NCI-H1436 (cell line): ENCODE measurements at places on chromosomes 7 and 10.

- DNase-seq: no peak
Measured at GRCh38 chr7:1248143-1248915, 15.7 kb downstream of the UNCX start.

- no peak for DNase-seq
Measured at GRCh38 chr7:101516851-101517250, 112.2 kb downstream of the MYL10 start.

GRCh38 chr7:154598396-154598795 lies 404.5 kb downstream of the PAXIP1 start:
- DNase-seq: no peak

DNA sequence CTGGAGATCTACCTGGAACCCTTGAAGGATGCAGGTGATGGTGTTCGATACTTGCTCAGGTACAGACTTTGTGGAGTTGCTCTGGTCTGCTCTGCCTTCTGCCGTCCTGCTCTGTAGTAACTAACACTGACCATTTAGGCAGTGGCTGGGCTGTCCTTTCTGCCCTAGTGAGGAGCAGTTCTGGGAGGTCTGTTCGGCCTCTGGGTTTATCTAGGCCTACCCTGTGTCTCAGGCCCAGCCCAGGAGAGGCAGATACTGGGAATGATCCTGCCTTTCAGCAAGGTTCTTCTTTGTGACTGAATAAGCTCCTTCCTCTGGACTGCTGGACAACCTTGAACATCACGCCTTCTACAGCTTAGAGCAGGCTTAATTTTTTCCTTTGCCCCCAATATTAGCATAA lies 1.7 kb downstream of the ZFYVE27 start:
- no peak for DNase-seq

DNA sequence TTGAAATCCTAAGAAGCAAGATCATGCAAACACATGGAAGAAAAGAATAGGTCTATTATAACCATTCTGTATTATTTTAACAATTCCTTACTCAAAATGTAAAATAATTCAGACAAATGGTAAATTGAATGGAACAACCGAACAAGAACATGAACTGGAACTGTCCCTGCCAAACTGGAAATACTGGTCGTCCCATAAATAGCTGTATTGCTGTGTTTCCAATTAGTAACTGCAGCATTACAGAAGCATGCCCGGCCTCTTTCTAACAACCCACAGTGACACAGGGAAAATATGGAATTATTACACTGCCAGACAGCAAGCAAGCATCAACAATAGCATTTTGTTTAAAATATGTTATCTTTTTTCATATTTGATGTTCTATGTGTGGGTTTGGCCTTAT lies 1138.5 kb upstream of the PHF14 start:
- no peak for DNase-seq

DNA sequence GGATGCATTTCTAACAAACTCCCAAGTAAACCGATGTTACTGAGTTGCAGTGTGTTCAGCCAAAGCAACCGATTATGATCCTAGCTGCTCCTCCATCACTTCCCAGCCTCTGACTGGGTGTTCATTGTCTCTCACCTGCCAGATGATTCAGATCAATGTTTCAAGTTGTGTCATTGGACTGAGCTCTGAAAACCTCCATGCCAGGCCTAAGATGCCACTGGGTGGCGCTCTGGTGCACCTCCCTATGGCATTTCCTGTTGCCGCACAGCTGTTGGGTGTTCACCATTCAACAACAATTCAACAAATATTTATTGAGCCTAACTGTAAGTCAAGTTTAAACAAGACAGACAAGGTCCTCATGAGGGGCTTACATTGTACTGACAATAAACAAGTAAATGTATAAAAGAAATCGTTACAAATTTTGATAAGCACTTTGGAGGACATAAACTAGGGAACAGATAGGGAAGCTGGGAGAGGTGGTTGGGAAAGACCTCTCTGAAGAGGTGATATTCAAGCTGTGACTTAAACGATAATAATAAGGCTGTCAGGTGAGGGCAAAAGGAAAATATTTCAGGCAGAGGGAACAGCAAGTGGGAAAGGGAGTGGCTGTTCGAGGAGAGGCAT lies 22.8 kb downstream of the RGR start:
- peak; percentile 46 for DNase-seq

DNA sequence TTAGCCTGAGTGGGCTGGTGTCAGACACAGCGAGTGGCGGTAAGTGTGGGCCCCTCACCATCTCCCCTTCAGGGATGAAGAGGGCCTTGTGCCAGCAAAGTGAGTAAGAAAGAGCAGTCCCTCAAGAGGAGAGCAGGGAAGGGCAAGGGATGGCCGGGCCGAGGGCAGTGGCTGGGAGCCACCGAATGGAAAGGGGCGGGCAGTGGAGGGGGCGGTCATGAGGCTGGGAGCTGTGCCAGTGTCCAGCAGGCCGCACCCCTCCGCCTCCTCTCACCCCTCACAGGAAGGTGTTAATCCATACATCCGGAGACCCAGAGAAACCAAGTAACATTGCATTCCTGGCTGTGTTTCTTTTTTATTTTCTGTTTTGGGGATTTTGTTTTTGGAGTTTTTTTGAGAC lies 28.6 kb upstream of the RASGEF1A start:
- no peak for DNase-seq

DNA sequence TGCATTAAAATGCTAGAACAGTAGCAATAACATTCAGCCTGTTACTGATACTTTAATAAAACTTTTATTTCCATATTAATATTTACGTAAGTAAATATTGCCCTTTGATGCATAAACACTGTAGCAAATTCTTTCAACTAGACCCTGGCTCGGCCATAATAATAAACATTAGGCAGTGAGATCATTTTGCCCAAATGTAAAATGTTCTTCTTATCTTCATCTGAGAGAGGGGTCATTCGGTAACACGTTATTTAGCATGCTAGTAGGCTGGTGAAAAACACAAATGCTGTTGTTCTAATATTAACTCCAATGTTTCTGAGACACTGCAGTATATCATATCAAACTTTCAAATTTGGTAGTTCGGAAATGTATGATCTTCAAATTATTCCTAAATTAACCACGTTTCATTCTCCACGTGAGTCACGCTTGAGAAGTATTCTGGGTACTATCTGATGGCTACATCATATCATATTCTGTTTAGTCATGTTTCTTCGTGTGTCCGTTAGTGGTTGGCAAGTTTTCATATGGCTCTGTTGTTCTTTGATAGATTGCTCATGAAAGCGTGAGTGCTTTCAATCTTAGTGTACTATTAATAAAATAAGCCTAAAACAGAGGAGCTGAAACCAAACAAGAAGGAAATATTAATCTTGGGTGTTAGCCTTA lies 145.8 kb downstream of the NSUN6 start:
- DNase-seq: no peak
